ENCODE measurements at places on chromosomes 7 and 10.

DNA sequence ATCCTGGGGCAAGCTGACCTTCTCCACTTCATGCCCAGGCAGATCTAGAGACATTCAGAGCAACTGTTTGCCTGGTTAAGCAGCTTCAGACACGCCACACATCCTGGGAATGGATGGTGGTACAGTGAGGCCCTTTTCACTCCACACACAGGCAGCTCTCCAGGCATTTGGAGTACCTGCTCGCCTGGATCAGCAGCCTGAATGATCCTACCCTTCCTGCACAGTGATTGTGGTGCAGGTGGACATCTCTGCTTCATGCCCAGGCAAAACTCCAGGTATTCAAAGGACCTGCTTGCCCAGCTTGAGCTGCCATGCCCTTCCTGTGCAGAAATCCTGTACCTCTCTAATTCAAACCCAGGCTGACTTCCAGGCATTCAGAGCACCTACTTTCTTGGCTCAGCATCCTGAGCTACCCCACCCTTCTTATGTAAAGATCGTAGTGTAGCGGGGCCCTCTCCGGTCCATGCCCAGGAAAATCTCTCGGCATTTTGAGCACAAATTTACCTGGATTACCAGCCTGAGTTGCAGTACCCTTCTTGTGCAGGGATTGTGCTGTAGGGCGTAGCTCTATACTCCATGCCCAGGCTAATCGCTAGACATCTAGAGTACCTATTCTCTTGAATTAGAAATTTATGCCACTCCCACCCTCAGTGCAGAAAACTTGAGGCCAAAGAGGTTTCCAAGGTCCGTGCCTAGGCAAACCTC lies 972.8 kb downstream of the ANKRD7 start:
- no peak for DNase-seq

DNA sequence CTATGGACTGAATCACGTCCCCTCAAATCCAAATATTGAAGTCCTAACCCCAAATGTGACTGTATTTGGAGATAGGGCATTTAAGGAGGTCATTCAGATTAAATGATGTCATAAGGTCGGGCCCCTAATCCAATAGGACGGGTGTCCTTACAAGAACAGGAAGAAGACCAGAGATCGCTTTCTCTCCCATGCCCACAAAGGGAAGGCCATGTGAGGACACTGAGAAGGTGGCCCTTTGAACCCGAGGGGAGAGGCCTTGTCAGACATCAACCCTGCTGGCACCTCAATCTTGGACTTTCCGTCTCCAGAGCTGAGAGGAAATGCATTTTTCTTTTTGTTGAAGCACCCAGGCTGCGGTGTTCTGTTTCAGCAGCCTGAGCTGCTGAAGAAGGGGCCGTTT lies 72.3 kb upstream of the KLF6 start:
- DNase-seq = no peak

GRCh38 chr7:159104188-159104920 lies 40.3 kb downstream of the VIPR2 start:
- no peak for DNase-seq

- no peak for DNase-seq
These were observed 68.8 kb downstream of the ITGB8 start for GRCh38 chr7:20399521-20399920.

- no peak for DNase-seq
These were observed 90.2 kb downstream of the IPMK start for GRCh38 chr10:58177362-58177947.

- DNase-seq = no peak
These were observed 39.3 kb downstream of the CALML3 start for GRCh38 chr10:5563991-5564536.

DNA sequence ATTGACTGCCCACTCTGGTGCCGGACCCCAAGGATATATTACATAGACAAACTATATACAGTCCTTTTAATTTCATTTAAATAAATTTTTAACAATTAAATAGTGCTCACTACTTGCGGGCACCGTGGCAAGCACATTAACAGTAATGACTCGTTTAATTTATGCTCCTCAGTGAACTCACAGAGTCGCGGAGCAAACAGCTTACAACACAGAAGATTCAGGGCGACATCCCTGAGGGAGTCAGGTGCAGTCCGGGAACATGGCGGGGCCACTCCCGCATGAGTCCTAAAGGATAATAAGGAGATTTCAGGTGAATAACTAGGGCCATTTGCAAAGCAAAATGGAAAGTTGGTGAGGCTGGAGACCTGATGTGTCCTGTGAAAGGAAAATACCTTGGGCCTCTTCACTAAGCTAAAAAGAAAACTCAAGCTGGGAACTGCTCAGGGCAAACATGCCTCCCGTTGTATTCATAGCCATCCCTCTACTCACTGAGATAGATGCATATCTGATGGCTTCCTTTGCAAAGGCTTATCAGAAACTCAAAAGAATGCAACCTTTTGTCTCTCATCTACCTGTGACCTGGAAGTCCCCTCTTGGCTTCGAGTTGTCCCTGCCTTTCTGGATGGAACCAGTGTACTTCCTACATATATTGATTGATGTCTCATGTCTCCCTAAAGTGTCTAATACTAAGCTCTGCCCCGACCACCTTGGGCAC lies 125.6 kb downstream of the KLF6 start:
- no peak for DNase-seq

DNA sequence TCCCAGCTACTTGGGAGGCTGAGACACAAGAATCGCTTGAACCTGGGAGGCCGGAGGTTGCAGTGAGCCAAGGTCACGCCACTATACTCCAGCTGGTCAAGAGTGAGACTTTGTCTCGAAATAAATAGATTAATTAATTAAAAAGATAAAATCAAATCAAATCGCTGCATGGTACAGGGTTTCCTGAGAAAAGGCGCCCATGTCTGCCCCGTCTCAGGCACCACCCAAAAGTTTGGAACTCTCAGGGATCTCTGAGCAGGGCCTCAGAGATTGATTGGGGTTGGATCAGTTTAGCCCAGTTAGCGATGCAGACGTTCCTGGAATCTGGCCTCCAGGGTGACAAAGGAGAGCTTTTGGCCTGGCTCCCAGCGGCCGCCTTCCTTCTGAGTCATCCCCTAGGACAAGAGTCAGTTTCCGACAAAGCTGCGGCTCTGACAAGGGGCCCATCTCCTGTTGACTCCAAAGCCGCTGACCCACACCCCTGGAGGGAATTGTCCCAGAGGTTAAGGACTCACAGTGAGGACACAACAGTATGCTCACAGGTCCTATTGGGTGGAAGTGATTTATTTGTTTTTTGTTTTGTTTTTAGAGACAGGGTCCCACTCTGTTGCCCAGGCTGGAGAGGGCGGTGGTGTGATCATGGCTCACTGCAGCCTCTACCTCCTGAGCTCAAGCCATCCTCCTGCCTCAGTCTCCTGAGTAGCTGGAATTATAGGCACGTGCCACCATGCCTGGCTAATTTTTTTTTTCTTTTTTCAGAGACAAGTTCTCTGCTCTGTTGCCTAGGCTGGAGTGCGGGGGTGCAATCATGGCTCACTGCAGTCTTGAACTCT lies 6.8 kb downstream of the ORAI2 start:
- no peak for DNase-seq

DNA sequence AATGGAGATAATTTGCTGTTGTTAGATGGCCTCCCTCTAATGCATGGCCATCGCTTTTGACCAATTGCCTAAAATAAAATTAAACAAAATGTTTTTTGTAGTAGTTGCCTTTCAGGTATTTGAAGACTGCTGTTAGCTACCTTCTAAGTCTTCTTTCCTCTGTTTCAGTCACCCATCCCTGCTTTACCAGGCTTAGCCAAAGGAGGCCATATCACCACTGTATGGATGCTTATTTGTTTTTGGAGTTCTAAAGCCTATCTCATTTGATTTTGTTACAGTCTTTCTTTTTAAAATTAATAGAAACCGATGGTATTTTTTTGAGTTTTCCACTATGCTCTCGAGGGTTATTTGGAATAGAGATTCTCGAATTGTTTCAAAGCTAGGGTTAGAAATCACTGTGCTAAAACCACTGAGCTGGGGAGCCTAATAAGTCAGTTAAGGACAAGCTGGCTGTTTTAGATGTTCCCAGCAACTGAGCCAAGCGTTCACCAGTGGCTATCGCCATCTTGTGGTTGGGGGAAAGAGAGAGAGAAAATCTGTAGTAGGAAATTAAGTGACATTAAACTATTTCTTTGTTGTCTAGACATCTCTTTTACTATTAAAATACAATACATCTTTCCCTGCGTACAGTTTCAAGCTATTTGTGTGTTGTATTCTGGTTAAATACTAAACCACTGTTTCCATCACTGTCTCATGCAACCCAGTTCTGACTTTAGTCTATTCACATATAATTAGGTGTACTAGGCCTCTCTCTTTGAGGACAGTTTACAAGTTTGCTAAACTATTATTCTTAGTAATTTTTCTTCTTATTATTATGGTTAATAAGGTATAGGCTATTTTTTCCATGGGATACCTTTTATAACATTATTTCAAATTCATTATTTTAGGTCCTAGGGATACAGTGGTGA lies 52.2 kb downstream of the GPR158 start:
- no peak for DNase-seq

DNA sequence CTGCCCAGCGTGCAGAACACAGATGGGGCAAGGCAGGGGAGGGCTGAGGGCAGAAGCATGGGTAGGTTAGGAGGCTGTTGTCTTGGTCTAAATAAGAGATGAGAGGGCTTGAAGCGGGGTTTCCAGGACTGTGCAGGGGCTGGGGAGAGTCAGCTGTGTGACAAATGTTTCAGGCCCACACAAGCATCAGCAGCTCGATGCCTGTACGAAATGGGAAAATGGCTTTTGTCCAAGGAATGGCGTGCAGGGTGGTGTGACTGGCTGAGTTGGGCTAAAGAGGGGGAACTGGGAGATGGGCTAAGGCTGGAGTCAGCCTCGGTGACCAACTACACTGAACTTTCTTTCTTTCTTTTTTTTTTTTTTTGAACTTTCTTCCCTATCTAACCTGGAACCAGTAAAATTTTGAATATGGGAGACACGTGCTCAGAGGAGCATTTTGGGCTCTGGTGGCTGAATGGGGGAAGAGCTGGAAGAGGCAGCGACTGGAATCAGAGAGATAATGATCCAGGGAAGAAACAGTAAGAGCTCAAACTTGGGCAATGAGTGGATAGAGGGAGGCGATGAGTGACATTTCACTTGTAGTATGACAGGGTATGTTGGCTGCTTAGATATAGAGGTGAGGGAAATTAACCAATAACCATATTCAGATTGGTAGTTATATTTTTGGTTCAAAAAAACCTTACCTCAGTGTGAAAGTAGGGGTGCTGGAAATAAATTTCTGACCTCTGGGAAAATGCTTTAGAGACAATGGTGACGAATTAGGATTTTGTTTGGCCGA lies 10.2 kb upstream of the EPHA1 start:
- no peak for DNase-seq

- peak; percentile 61 for DNase-seq
These were observed 145.3 kb downstream of the CELF2 start for GRCh38 chr10:11162828-11163599.

All from esophagus squamous epithelium (tissue), 5 donors.